ENCODE measurements at places on chromosomes 7 and 10. TPM values are rescaled to one million over a fixed set of nuclear protein-coding genes. Genes with fewer than 3 reads are reported as not detected.

GRCh38 chr10:86646933-86647332 is 7.4 kb upstream of the OPN4 start:
- DNase-seq, result no peak

The UCMA gene
- not detected for total RNA-seq

The KLF14 gene
- not detected for total RNA-seq

- no peak for DNase-seq
Measured at GRCh38 chr7:29275493-29275892, 80.9 kb downstream of the CHN2 start.

DNA sequence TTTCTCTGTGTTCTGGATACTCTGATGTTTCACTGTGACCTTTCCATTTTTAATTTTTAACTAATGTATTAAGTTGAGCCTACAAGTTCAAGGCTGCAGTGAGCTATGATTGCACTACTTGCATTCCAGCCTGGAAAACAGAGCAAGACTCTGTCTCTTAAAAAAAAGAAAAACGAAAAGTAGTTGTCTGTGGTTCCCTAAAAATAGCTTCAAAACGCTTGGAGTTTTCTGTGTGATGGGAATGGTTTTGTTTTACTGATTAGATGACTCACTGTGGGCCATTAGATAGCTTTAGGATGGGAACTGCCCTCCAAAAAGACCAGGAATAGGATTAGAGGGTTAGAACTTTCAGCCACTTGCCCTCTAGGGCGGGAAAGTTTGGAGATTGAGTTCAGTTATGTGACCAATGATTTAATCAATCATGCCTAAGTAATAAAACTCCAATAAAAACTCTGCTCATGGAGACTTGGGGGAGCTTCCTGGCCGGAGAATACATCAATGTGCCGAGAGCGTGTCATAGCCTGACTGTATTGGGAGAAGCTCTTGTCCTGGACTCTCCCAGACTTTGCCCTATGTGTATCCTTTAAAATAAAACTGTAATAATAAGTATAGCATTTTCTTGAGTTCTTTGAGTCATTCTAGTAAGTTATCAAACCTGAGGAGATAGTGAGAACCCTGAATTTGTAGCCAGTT is 147.1 kb downstream of the LYZL1 start:
- DNase-seq, result no peak

DNA sequence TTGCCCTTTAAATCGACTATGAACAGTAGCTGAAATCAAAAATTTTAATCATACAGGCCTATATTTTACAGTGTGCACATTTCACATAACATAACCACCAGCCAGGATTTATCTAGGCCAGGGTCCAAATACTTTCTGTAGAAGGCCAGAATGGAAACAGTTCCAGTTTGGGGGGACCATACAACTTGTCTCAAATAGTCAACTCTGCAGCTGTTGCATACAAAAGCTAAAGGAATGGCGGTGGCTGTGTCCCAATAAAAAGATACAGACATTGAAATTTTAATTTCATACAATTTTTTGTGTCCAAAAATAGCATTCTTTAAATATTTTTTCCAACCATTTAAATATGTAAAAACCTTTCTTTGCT is 742 bp upstream of the TYSND1 start:
- no peak for DNase-seq

GRCh38 chr7:11343818-11344413 is 370.2 kb downstream of the PHF14 start:
- DNase-seq, result no peak

GRCh38 chr7:19648791-19649190 is 60.0 kb downstream of the POLR1F start:
- no peak for DNase-seq

The ENTPD1 gene
- not detected for total RNA-seq

The SCART1 gene
- 1.5 TPM for total RNA-seq

DNA sequence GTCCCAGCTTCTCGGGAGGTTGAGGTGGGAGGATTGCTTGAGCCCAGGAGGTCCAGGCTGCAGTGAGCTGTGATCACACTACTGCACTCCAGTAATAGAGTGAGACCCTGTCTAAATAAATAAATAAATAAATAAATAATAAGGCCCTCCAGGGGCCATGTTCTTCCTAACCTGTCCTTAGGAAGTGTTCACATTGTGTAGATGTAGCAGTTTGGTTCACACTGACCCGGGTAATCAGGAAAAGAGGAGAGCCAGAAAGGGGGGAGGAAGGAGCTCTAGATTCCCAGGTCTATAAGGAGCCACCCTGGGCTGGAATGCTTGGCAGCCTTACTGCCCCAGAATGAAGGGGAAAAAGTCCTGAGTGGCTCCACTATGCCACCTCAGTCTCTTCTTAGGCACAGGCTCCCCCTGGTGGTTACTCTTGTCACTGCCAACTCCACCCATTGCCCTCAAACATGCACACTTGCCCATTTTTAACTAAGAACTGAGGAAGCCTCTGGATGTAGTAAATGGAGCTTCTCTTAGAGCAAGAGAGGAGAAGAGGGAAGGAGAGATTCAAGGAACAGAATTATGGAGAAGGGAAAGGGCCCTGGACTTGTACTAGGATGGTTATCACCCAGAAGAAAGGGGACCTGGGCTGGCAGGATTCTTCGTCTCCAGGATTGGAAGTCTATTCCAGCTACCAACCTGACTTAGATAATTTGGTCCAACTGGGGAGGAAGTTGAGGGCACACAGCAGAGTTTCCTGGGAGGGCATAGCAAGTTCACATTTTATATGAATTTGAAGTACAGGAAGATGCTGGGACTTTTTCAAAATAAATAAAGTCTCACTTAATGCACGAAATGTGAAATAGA is 7.8 kb downstream of the HPS6 start:
- DNase-seq, result peak; percentile 67
